Testis (tissue), 5 donors: ENCODE measurements at places on chromosomes 1 and 21. TPM values are rescaled to one million over a fixed set of nuclear protein-coding genes. Genes with fewer than 3 reads are reported as not detected.

- no peaks in the 10 kb centered on the region for H3K27me3 ChIP-seq
- no peak for DNase-seq
- no peaks in the 10 kb centered on the region for H3K36me3 ChIP-seq
- H3K4me1 ChIP-seq: peaks cover 8% of the 10 kb centered on the region
Observed at GRCh38 chr1:169584483-169585144, 1.7 kb downstream of the F5 start.

- no peaks in the 10 kb centered on the region for H3K27me3 ChIP-seq
- no peak overlapping the region for H3K27ac ChIP-seq
- DNase-seq: no peak
- no peaks in the 10 kb centered on the region for H3K36me3 ChIP-seq
- no peak overlapping the region for H3K4me3 ChIP-seq
Observed at GRCh38 chr1:246039584-246039983, 467.5 kb downstream of the SMYD3 start.

- no peaks in the 10 kb centered on the region for H3K36me3 ChIP-seq
- H3K4me3 ChIP-seq: no peak overlapping the region
Observed at GRCh38 chr1:226590614-226591013, 42.0 kb downstream of the STUM start.

DNA sequence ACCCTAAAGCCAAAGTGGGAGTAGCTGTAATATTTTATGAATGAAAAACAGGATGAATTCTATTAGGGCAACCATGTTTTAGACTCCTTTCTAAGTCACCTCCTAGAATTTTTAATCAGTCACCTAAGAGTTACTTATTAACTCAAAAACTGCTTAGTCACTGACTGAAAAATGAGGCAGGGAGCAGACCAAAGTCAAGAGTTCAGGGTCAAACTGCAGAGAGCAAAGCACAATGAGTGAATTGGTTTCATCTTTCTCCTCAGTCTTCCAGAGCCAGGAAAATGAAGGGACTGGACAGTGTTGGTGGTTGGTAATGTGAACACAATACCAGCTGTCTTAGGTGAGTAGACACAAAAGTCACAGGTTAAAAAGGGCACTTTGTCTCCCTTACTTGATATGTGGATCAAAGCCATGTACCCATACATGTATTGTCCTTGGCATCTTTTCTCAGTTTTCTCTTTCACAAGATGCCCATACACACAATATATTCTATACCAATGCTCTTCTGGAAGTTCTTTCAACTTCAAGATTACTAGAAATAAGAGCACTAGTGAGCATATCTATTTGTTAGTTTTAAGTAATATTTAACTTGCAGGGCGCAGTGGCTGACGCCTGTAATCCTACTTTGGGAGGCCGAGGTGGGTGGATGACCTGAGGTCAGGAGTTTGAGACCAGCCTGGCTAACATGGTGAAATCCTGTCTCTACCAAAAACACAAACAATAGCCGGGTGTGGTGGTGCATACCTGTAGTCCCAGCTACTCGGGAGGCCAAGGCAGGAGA, 42.2 kb downstream of the ATP1B1 start:
- no peaks in the 10 kb centered on the region for H3K4me1 ChIP-seq
- H3K27ac ChIP-seq: no peak overlapping the region
- no peak for DNase-seq
- H3K27me3 ChIP-seq: no peaks in the 10 kb centered on the region

BSND gene
- total RNA-seq: 0.19 TPM

- no peak overlapping the region for H3K27ac ChIP-seq
- H3K36me3 ChIP-seq: no peaks in the 10 kb centered on the region
- no peak overlapping the region for H3K4me3 ChIP-seq
- no peaks in the 10 kb centered on the region for H3K4me1 ChIP-seq
- no peaks in the 10 kb centered on the region for H3K27me3 ChIP-seq
Observed at GRCh38 chr1:241808265-241808664, 39.7 kb upstream of the EXO1 start.

LIN9 gene
- 13.9 TPM for total RNA-seq

DNA sequence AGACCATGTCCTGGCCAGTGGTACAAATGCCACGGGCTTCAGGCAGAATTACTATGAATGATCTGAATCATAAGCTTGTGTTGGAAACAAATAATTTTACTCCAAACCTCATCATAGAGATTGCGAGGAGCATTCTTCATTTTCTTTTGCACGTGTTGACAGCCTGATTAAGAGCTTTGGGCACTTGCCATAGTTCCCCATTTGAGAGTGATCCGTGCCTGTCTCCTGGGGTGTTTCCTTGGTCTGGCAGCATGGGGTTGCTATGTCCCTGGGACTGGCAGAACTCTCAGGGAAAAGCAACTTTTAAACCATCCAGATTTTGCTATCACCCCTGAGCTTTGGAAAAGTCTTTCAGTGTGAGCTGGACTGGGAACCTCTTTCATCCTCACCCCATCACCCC, 54.3 kb upstream of the KCNJ6 start:
- no peak overlapping the region for H3K27ac ChIP-seq
- H3K27me3 ChIP-seq: no peaks in the 10 kb centered on the region
- no peaks in the 10 kb centered on the region for H3K36me3 ChIP-seq
- H3K4me1 ChIP-seq: no peaks in the 10 kb centered on the region

TAS1R2 gene
- 0.19 TPM for total RNA-seq

DNA sequence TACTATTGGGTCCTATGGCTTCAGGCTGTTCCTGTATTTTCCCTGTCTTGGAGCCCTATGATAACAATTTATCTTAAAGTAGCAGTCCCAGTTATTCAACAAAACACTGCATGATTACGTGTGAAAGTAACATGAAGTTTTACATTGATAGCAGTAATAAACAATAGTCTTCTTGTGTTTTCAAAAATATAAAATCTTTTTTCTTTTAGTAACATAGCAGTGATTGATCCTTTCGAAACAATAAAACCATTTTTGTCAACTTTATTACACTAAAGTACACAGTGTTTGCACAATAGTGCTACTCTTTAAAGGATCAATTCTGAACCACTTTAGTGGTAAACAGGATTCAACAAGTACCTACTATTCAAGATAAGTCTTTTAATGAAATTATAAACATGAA, 90.6 kb downstream of the GPATCH2 start:
- no peak overlapping the region for H3K27ac ChIP-seq
- H3K36me3 ChIP-seq: no peaks in the 10 kb centered on the region
- no peak for DNase-seq
- H3K27me3 ChIP-seq: no peaks in the 10 kb centered on the region
- no peak overlapping the region for H3K4me3 ChIP-seq

DNA sequence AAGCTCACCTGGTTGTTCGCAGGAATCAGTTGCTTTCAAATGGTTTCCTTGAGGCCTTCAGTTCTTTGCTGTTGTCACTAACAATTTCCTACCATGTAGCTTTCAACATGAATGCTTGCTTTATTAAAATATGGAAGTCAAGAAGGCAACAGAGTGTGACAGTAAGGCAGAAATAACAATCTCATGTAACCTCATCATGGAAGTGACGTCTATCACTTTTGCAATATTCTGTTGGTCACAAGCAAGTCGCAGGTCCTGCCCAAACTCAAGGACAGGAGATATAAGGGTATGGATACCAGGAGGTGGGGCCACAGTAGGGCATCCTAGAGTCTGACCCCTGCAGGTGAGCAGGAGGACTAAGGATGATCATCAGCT, 296.8 kb upstream of the ZP4 start:
- no peaks in the 10 kb centered on the region for H3K4me1 ChIP-seq
- H3K27ac ChIP-seq: no peak overlapping the region
- H3K27me3 ChIP-seq: no peaks in the 10 kb centered on the region
- H3K4me3 ChIP-seq: no peak overlapping the region
- DNase-seq: no peak

DNA sequence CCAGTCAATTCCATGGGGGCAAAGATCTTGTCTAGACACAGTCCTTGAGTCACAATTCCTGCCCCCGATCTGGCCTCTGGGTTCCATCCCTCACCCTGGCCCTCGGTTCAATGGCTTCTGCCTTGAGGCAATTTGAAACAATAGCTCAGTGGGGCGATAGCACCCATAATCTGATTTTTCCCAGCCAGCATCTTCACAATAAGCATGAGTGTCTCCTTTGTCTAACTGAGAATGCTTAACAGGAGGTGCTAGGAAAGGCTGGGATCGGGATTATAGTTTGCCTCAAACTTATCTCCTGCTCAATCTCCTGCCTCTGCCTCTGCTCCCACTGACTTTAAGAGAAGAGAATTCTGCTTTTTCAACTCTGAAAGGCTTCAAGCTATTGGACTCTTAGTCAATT, 293.9 kb upstream of the PROX1 start:
- no peak overlapping the region for H3K4me3 ChIP-seq
- no peaks in the 10 kb centered on the region for H3K36me3 ChIP-seq
- DNase-seq: no peak
- no peaks in the 10 kb centered on the region for H3K4me1 ChIP-seq
- H3K27me3 ChIP-seq: no peaks in the 10 kb centered on the region
- H3K27ac ChIP-seq: no peak overlapping the region

UBXN10 gene
- 18.2 TPM for total RNA-seq

DNA sequence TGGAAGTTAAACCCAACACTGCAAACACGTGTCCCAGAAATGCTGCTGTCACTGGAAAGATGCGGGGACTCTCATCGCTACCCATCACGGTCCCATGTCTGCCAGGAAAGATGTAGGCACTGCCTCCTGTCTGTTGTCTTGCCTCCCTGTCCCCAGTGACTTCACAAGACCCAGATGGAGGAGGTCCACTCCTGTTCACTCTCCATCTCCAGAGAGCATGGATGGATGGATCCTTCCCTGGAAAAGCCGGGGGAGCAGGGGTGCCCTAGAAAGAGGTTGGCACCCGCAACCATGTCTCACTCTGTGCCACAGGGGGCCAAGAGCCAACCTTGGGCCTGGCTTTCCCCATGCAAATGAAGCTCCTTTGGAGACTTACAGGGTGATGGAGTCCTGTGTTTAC, 135.5 kb downstream of the GLIS1 start:
- H3K4me1 ChIP-seq: no peaks in the 10 kb centered on the region
- no peaks in the 10 kb centered on the region for H3K27me3 ChIP-seq
- no peak overlapping the region for H3K4me3 ChIP-seq
- DNase-seq: no peak
- H3K27ac ChIP-seq: no peak overlapping the region

DNA sequence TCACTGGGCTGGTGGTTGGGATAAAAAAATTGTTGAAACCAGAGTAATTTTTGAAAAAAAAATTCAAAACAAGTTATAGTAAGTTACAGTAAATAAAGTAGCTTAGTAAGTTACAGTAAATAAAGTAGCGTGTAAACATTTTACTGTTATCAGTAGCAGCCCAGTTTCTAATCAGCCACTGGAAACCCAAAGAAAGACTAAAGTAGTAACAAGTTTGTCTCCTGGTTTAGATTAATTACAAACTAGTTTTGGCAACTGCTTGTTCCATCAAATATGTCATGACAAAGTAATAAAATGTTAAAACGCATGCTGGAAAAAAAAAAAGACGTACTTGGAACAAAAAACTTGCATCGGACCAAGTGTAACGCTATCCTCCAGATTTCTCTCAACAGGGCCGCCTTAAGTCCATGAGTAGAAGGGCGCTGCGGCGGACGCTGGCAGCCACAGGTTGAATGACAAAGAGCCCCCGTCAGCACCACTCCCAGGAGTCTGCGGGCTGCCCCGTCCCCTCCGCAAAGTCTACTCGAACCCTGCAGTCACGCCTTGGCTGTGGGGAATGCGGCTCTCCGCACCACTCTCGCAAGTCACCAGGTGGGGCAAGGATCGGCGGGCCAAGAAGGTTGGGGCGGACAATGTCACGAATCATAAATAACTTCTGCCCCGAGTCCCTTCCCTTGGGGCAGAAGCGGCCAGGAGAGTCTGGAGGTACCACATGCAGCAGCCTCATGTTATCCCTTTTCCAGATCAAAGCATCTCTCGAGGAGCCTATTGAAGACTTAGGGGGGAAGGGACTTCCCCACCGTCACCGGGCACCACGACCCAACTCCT, 837 bp downstream of the SLC16A1 start:
- H3K4me1 ChIP-seq: peaks cover 23% of the 10 kb centered on the region
- H3K36me3 ChIP-seq: no peaks in the 10 kb centered on the region
- H3K27me3 ChIP-seq: no peaks in the 10 kb centered on the region
- H3K4me3 ChIP-seq: peak overlapping the region; percentile 99
- DNase-seq: peak; percentile 78

VAMP4 gene
- 23.7 TPM for total RNA-seq

ELAPOR1 gene
- total RNA-seq: 31.2 TPM

RNU1-4 gene
- total RNA-seq: under 0.01 TPM

DNA sequence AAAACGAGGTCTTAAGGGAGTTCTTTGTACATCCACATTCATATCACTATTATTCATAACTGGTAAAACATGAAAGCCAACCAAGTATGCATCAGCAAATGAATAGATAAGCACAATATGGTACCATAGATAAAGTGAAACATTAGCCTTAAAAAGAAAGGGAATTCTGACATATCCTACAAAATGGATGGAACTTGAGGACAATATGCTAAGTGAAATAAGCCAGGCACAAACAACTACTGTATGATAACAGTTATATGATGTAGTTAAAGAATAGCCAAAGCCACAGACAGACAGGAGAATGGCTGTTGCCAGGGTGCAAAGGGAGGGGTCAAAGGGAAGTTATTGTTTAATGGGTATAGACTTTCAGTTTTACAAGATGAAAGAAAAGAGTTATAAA, 148.9 kb downstream of the EIF4G3 start:
- no peak overlapping the region for H3K27ac ChIP-seq
- H3K36me3 ChIP-seq: no peaks in the 10 kb centered on the region
- H3K27me3 ChIP-seq: no peaks in the 10 kb centered on the region
- no peak overlapping the region for H3K4me3 ChIP-seq
- DNase-seq: no peak

GRCh38 chr1:231052777-231053176, 12.7 kb upstream of the FAM89A start:
- H3K4me1 ChIP-seq: peaks cover 7% of the 10 kb centered on the region
- no peak overlapping the region for H3K4me3 ChIP-seq
- no peaks in the 10 kb centered on the region for H3K27me3 ChIP-seq
- DNase-seq: no peak
- H3K36me3 ChIP-seq: no peaks in the 10 kb centered on the region

- H3K36me3 ChIP-seq: no peaks in the 10 kb centered on the region
- no peak for DNase-seq
- H3K27me3 ChIP-seq: no peaks in the 10 kb centered on the region
Observed at GRCh38 chr21:29306920-29307319, 8.2 kb downstream of the BACH1 start.
